ENCODE measurements at places on chromosomes 7 and 10.

- DNase-seq = no peak
These were observed 184.0 kb downstream of the GFRA1 start for GRCh38 chr10:116088985-116089384.

- DNase-seq = no peak
These were observed 80.3 kb downstream of the CCDC3 start for GRCh38 chr10:12921163-12921562.

DNA sequence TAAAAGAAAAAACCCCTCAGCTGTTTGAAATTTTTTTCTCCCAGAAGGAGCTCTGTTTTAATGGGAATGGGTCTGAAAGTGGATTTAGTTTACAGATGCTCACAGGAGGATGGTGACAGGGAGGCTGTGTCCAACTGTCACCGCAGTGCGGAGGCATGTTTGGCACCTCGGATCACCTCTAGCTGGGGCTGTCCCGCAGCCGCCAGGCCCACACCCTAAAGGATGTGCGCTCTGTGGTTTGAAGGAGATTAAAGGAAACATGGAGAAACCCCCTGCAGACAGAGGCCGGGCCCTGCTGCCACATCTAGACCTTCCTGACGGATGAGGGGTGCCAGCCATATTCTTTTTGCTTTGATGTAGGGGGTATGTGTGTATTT lies 160.6 kb downstream of the DNAJB6 start:
- DNase-seq = no peak

- DNase-seq = no peak
These were observed 752 bp downstream of the KLF14 start for GRCh38 chr7:130732980-130733930.

DNA sequence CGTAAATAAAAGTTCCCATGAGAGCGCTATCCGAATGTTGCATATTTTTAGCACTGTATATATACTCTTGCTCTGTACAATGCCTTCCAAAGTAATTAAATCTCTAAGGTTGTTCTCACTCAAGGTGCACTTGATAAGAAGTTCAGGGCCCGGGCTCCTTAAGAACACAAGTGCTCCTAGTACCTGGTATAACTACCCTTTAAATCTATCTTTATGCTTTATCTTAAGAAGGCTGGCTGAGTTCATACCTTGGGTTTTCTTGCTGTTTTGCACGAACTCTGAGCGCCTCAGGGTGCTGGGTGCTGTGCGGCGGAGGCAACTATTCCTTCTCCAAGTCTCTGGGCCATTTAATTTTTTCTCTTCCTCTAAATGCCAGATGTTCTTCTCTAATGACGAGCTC lies 80.4 kb downstream of the DNMBP start:
- no peak for DNase-seq

- no peak for DNase-seq
These were observed 186.6 kb upstream of the NRP1 start for GRCh38 chr10:33521062-33521461.

- no peak for DNase-seq
These were observed 72.4 kb upstream of the EBF3 start for GRCh38 chr10:130036296-130037065.

GRCh38 chr7:80127412-80128160 lies 7.0 kb upstream of the GNAI1 start:
- no peak for DNase-seq

- no peak for DNase-seq
These were observed 12.0 kb downstream of the IFRD1 start for GRCh38 chr7:112462236-112462635.

DNA sequence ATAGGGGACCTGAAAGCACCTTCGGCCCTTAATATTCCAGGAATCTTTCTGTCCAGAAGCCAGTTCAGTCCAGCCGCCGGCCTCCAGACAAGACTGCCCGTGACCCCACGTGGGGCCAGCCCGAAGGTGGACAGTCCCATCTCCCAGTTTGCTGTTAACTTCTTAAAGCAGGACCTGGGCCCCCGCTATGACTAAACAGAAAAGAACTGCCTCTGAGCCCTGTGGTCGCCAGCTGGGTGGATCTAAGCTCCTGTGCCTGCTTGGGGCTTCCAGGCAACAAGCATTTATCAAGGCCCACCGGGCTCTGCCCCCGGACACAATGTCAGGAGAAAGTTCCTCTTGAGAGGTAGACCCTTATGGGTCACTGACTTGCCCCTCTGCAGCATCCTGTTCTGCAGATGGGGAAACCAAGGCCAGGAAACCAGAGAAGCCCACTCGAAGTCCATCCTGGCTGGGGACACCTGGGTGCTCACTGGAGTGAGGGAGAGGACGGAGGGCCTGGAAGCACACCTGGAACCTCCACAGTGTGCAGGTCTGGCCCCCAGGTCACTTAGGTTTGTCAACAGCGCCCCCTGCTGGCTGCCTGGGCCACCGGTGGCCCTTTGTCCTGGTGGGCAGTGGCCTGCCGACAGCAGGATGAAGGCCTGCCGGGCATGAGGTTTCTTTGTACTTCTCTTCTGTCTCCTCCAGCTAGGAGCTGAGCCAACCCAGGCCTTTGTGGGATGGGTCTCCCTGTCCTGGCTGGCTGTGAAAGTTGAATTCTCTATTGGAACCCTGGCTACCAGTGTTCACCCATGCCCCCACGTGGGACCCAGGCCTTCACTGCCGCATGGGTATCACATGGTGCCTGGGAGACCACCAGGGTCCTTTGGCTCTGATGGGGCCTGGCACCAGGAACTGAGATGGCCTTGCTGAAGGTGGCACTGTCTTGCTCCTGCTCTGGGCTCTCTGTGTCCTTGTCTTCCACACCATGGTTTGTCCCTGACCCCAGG lies 128.0 kb downstream of the ZMIZ1 start:
- no peak for DNase-seq

DNA sequence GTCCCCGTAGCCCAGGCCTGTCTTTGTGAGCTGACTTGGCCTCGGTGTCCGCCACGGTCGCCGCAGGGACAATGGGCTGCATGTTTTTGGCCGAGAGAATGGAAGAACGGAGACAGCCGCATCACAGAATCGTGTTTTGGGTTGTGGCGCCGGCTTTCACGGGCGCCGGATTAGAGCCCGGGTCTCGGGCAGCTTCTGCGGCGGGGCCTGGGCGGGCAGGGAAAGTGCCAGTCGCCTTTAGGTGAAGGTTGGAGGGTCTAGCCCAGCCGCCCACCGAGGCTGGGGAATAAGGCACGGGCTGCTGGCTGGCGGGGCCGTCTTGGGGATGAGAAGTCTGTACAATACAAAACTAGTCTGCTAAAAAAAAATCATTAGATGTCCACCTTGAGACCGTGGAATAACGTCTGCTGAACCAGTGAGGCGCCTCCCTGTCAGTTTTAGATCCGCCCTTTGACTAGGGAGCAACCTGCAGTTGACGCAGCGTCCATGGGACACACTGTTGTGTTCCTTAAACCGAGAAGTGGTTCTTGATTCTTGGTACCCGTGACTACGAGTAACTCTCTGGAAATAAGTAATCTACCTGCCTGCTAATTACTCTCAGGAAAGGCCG lies 577 bp downstream of the DNAJB9 start:
- no peak for DNase-seq

All from cortex of kidney (tissue), 1 donor.